Psoas muscle (tissue), 8 donors: ENCODE measurements at places on chromosomes 13 and 19. TPM values are rescaled to one million over a fixed set of nuclear protein-coding genes. Genes with fewer than 3 reads are reported as not detected.

- DNase-seq, result no peak
Observed at GRCh38 chr13:94028650-94029049, 450.8 kb downstream of the DCT start.

DNA sequence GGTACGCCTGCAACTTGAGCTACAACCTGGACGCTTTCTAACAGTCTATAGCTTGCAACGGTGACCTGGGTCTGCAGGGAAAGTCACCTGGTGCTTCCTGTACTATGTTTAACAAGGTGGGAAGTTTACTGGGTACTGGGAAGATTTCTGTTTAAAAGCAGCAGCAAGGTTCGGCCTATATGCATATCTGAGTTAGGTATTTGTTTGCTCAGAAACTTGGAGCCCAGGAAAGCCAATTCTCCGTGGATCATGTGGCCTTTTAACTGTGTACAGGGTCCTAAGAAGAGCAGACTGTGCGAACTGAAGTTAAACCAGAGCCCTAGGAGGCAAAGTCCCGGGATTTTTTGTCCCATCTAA lies 103.1 kb downstream of the STK24 start:
- no peak for DNase-seq

DNA sequence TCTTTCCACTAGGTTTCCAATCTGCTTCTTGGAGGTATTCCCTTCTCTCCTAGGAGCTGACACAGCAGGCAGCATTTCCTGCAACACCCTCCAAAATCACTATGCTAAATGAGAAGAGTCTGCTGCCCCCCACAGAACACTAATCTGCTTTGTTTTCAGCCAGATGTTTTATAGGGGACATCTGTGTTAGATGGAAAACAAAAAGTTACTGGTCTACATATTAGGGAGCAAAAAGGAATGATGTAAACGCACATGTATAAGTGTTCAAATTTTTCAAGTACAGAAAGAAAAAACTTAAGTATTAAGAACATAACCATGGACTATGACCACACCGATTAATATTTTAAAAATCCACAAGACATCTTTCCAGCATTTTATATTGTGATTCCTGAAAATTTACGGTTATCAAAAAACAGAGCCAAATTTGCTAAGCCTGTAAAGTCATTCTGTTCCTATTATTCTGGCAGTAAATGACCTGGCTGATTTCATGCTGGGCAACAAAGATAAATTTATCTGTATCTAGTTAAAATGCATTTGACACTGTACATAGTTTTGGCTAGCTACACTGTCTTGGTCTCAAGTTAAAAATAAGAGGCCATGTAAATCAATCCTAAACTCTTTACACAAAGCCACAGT lies 63.3 kb downstream of the DCLK1 start:
- no peak for DNase-seq

GRCh38 chr19:3836887-3837286 lies 32.0 kb downstream of the ZFR2 start:
- no peak for DNase-seq

DNA sequence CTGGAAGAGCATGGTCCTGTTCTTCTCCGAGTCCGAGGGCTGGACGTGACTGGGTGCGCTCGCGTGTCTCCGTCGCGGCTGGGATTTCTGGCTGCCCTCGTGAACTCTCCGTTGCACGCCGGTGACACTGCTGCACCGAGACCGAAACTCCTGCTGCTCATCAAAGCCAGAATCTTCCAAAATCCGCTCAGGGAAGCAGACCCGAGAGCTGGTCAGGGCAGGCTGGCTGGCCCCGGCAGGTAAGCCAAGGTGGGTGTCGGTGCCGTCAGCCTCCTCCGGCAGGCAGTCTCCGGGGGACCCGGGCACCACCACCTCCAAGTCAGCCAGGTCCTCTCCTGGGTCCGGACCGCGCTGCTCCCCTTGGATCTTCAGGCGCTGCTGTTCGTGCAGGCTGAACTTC lies 119.9 kb downstream of the TBC1D4 start:
- no peak for DNase-seq

- DNase-seq, result no peak
Observed at GRCh38 chr13:110813646-110814624, 100.4 kb downstream of the ING1 start.

- no peak for DNase-seq
Observed at GRCh38 chr19:18605546-18606280, 886 bp downstream of the CRLF1 start.

GRCh38 chr19:43651758-43652545 lies 12.3 kb upstream of the CADM4 start:
- DNase-seq, result peak; percentile 48

GRCh38 chr19:41792513-41793413 lies 3.6 kb upstream of the CEACAM3 start:
- DNase-seq, result peak; percentile 28

DNA sequence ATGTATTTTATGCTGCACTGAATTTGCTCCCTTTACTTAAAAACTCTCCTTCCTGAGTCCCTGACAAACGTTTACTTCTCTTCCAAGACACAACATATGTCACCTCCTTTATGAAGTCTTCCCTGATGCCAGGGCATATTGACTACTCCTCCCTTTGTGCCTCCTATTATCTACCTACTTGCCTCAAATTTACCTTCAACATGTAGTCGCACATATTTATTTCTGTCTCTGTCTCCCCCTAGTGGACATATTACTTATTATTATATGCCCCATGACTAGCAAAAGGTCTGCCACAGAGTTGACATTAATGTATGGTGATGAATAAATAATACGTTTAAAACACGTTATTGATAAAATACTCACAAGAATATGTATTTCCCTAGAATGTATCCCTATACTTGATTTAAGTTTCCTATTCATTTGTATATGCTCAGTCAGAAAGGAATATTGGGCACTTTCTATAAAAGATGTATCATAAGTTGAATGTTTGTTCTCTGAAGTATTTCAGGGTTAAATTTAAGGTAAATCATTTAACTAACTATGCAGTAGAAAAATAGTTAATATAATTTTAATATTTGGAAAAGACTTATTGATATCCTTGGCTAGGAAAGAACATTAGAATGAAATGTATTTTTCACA lies 250.3 kb upstream of the ATXN8OS start:
- no peak for DNase-seq

DNA sequence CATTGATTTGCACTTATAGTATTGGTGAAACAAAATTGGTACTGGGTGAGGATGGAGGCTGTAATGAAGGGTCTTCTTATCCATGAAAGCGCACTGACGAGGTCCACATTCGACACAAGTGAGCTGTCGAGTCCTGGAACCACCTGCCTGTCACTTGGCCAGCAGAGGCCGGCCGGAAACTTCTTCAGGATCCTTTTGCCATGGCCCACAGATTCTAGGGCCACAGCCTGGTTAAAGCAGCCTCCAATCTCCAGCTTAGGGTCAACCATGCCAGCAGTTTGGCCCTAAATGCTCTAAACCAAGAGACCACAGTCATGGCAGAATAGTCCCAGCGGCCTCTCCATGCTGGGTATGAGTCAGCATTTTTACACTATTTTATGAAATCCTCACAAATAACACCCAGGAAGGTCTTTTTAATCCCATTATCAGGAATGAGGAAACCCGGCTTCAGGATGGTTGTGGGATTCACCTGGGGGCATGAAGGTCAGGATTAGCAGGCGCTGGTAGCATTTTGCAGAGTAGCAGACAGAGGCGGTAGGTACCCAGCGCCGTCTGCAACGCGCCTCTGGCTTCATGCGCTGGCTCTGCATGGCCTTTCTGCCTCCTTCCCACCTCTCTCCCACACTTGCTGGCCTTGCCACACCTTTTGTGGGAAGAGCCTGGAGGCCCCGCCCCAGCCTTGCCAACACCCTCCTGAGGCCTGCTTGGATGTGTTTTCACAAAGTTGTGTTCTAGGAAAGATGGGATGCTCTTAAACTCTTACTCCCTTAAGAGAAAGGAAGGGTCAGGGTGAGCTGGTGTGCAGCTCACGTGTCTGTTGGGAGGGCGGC lies 15.2 kb downstream of the GAS6 start:
- DNase-seq, result no peak

GRCh38 chr13:80444240-80445015 lies 103.5 kb upstream of the SPRY2 start:
- DNase-seq, result no peak

DNA sequence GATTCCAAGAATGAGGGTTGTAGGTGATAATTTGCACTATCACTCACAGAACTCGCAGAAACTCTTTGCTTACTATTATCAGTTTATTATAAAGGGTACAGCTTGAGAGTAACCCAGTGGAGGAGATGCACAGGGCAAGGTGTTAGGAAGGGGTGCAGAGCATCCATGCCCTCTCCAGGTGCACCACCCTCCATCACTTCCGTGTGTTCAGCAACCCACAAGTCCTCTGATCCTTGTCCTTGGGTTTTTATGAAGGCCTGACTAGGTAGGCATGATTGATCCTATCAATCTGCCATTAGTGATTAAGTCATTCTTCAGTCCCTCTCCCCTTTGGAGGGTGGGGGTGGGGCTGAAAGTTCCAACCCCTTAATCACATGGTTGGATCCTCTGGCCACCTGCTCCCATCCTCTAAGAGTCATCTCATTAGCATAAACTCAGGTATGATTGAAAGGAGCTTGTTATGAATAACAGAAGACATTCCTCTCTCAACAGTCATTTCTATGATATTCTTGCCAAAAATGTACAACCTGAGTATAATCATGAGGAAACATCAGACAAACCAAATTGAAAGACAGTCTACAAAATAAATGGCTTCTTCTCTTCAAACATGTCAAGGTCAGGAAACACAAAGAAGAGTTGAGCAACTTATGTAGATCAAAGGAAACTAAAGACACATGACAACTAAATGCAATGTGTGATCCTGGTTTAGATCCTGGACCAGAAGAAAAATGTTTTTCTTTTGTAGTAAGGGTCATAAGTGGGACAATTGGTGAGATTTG lies 225.4 kb downstream of the PCCA start:
- DNase-seq, result no peak

DNA sequence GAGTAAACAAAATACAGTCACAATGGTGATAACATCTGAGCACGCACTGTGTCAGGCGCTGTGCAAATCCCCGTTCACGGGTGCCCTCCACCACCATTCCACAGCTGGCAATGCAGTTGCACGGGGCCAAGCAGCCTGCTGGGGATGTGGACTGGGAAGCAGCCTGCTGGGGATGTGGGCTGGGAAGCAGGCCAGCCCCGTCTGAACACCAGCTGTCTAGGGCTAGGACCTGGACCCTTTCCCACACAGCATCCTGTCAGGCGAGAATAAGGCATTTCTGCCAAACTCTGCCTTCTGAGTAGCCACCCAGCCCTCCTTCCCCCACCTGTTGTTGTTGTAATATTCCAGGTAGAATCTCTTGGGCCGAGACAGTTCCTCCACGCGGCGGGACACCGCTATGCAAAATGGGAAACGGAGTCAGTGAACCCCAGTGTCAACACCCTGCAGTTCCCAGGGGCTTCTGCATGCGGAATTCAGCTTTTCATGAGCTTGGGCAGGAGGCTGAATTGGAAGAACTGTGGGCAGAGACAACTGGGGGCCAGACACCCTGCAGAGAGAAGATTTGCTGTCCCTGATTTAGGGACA lies 27.8 kb upstream of the MIER2 start:
- DNase-seq, result peak; percentile 78

DNA sequence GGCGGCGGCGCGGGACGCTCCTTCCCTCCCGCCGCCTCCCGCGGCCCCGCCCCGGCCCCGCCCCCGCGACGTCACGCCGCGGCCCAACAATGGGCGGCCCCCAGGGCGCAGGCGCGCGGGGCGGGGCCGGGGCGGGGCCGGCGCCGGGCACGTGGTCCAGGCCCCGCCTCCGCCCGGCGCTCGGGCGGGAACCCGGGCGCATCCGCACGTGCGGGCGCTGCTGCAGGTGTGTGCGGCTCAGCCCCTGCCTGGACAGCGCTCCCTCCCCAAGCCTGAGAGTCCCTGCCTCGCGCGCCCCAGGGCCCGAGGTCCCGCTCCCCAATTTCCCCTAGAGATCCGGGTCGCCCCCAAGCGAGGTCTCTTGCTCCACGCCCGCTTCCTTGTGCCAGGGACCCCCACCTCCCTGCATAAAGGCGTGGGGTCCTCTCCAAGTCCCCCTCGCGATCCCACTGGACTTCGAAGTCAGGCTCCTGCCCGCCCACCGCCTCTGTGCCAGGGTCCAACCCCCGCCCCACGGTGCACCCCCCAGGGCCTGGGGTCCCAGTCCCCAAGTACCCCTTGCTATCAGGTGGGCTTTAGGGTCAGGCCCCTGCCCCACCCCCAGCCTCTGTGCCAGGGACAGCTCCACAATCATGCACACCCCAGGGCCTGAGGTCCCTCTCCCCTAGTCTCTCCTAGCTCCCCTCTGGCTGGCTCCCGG lies at the start of gene MEX3D:
TSS of gene MEX3D (minus strand) at position 6 of the 700 bp plus-strand sequence. CDS start 267 bp downstream, outside the sequence.
- peak; percentile 85 for DNase-seq

DNA sequence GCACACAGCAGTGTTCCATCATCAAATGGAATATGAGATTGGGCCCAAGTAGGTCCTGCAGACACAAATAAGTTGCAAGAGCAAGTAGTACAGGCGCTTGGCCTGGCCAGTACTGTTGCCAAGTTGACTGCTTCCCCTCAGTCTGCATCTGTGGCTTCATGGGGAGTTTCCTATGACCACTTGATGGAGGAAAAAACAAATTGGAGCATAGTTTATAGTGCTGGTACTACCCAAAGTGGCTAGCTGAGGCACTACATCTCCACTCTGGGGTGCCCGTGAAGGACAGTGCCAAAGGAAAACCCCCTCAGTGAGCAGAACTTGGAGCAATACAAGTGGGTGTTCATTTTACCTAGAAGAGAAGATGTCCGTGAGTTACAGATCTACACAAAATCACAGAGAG lies 10.6 kb upstream of the ALOX5AP start:
- no peak for DNase-seq

- no peak for DNase-seq
Observed at GRCh38 chr19:46579361-46579879, 21.7 kb upstream of the CALM3 start.

- peak; percentile 23 for DNase-seq
Observed at GRCh38 chr13:109412283-109412901, 374.0 kb downstream of the IRS2 start.

DNA sequence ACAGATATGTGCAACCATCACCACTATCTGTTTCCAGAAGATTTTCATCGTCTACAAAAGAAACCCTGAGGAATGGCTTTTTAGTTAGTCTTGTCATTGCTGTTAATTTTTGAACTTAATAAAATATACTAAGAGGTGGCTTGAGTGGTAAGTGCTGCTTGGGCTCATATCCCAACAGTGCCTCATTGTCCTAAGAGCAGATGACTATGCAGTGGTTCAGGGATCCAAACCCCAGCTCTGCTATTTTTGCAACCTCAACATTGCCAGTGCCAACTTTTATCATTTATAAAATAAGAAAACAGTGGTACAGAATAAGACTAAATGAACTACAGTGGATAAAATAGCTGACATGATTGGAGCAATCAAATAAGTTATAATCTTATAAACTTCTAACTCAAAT lies 123.2 kb upstream of the SLC7A1 start:
- DNase-seq, result no peak

The KCNJ14 gene
- total RNA-seq, result 0.65 TPM

The ZNF415 gene
- total RNA-seq, result 5.1 TPM

The PDE4A gene
- total RNA-seq, result 14.4 TPM

The CADM4 gene
- 4.4 TPM for total RNA-seq

The PTPRS gene
- total RNA-seq, result 29.7 TPM

The EPS8L1 gene
- 1.0 TPM for total RNA-seq

The NCAN gene
- not detected for total RNA-seq

The LILRA5 gene
- not detected for total RNA-seq

The ACER1 gene
- not detected for total RNA-seq

The TRPM4 gene
- 17.2 TPM for total RNA-seq

The GFY gene
- total RNA-seq, result not detected

The OR10H5 gene
- not detected for total RNA-seq

The SERPINE3 gene
- not detected for total RNA-seq

The ARGLU1 gene
- total RNA-seq, result 34.2 TPM

The LGALS7B gene
- not detected for total RNA-seq

The FFAR1 gene
- not detected for total RNA-seq
